ENCODE measurements at places on chromosomes 5 and 9. TPM values are rescaled to one million over a fixed set of nuclear protein-coding genes. Genes with fewer than 3 reads are reported as not detected.

- DNase-seq: peak; percentile 85
Measured at GRCh38 chr5:55903121-55903701, 52.1 kb downstream of the IL31RA start.

DNA sequence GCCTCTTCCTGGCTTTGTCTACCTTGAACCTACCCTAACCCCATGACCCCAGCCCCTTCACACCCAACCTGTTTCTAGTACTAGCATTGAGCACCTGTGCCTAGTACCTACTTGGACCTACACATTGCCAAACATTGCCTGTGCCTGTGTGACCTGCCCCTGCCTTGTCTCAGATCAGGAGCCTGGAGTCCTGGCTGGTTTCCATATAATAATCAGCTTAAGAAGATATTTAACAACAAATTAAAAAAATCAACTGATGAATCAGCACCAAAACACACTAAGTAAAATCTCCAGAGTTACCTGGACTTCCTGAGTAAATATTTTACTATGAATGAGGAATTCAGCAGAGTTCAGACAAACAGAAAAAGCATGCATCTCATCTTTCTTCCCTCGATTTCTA lies 17.7 kb downstream of the LPAR1 start:
- no peak for DNase-seq

DNA sequence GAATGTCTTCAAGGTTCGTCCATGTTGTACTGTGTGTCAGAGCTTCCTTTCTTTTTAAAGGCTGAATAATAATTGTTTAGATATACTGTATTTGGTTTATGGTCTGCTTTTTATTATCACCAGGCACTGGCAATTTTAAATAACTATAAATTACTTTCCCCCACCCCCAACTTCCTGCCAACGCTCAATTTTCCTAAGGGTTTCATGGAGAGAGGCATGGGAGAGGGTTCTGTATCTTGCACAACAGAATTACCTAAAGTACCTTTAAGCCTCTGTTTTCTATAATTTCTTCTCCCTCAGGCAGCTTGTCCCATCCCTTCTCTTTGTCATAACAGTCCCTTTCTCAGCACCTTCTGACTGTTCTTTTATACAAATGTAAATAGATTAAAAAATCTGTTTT lies 10.4 kb downstream of the PSAT1 start:
- DNase-seq: no peak

DNA sequence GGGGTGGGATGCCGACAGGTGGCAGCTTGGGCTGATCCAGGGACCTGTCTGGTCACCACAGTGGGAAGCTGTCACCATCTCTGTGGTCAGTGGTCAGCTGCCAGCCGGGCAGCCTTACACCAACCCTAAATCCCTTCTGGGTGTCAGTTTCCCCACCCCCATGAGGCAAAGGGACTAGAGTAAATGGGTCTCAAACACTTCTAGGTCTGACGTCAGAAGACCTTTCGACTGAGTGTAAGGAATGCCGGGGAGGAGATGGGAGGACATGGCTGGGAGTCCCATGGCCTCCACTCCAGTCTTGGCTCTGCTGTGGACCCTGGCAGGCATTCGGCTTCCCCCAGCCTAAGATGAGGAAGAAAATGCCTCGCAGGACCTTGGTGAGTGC lies 40.3 kb upstream of the SLC25A51 start:
- peak; percentile 18 for DNase-seq

Gene AHRR
- total RNA-seq: 24.5 TPM

Gene PROB1
- not detected for total RNA-seq

DNA sequence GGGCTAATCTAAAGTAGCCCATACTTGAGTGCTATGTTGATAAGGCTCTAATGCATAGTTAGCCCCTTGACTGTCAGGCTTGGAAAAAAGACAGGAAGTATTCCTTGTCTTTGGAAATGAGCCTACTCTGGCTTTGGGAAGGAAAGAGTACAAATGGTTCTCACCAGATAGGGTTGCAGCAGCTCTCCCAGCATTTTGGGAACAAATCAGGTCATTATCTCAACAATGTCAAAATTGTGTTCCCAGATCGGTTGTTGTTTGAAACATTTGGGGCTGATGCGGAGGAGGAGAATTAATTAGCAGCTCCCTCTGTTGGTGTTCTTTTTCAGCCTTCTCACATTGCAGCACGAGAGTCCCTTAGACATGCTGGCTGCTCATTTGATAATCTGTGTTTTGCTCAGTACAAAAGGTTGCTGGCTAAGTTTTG lies 294.7 kb upstream of the DMRT1 start:
- DNase-seq: no peak

Gene PCA3
- not detected for total RNA-seq
